ENCODE measurements at places on chromosomes 1 and 21.

- no peak for DNase-seq
Measured at GRCh38 chr1:7989762-7990428, 28.4 kb downstream of the PARK7 start.

- no peak for DNase-seq
Measured at GRCh38 chr1:233086961-233087881, 136.8 kb downstream of the NTPCR start.

- no peak for DNase-seq
Measured at GRCh38 chr1:199151634-199152425, 513.0 kb downstream of the PTPRC start.

DNA sequence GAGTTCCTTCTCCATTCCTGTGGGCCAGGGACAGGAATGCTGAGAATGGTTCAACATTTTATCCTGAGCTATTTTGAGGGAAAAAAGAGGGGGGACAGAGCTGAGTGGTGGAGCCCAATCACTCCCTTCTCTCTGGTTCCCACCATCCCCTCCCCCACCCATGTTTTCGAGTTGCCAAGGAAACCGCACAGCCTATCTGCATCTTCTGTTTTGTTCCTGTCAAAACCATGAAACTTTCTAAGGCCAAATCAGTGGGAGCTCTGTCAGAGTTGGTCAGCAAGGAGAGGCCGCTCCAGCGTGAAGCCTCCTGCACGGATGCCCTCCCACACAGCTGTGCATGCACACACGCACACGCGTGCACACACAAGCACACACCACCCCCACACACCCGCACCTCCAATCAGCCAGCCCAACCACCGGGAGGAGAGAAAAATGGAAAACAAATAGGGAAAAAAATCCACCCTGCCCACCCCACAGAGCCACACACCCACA, 54.5 kb upstream of the ATP2B4 start:
- DNase-seq: no peak

- peak; percentile 89 for DNase-seq
Measured at GRCh38 chr1:219927956-219928790, at the start of gene SLC30A10. TSS of gene SLC30A10 (minus strand) at chr1:219928557. CDS start at chr1:219928440, 117 bp downstream.

DNA sequence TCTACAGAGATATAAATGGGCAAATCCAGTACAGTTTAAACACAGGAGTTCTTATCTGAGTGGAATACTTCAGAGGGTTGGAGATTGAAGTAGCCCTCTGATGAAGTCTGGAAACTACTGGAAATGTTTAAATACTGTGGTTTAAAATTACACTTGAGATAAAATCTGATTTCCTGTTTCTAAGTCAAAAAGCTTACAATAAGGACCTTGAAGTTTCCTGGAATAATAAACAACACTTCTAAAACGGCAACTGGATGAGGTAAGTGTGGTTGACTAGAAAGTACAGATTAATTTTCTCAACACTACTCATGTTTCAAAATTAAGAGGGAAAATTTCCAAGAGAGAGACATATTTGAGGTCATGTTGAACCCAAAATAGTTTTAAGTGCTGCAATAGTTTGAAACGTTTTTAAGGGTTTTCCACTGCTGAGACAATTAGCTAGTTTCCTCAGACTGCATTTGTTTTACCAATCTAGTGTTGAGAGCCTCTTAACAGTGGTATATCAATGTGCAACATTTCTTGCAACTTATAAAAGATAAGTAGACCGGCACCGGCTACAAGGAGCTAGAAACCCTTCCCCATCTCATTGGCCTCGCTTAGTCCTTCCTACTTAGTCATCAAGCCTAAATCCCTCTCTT, 27.4 kb downstream of the KCNA3 start:
- DNase-seq: no peak

GRCh38 chr1:59249396-59250137, 47.3 kb upstream of the FGGY start:
- DNase-seq: no peak

DNA sequence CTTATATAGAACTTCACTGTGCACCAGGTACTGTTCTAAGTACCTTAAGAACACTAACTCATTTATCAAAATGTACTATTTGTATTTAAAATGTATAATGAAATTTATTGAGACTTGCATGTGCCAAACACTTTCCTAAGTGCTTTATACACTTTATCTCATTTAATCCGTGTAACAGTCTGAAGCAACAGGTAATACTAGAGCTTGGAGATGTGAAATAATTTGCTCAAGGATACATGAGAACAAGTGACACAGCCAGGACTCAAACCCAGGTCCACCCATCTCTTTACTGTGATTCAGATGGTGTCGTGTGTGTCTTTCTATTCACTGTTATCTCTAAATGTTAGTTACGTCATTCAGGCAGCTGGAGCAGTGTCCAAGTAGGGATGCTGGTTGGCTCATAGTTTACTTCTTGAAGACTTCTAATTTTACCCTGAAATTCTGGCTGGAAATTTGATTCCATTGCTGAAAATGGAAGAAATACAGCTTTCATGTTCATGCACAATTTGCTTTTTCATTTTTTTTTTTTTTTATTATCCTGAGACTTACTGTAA, 169.7 kb upstream of the UBE2U start:
- no peak for DNase-seq

DNA sequence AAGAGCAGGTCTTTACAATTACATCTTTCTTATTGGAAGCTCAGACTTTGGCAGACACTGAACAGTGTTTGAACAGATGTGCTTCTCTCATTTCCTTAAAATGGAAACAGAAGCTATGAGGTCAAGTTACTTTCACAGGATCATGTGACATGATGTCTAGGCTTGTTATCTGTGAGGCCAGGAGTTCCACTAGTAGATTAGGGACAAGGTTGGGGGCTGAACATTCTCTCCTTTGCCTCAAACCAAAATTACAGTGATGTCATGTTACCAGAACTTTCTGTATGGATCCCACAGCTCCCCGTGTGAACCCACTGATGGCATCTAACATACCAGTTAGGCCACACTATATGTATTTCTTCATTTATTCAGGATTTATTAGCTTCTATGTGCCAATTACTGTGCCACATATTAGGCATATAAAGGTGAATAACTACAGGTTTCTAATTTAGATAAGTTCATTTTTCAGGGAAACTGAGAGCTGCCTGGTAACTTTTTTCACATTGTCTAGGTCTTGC, 6.0 kb downstream of the DYNLT5 start:
- no peak for DNase-seq

- no peak for DNase-seq
Measured at GRCh38 chr1:210342986-210343780, 14.5 kb downstream of the HHAT start.

GRCh38 chr1:174769961-174770549, 229.7 kb upstream of the CACYBP start:
- no peak for DNase-seq

DNA sequence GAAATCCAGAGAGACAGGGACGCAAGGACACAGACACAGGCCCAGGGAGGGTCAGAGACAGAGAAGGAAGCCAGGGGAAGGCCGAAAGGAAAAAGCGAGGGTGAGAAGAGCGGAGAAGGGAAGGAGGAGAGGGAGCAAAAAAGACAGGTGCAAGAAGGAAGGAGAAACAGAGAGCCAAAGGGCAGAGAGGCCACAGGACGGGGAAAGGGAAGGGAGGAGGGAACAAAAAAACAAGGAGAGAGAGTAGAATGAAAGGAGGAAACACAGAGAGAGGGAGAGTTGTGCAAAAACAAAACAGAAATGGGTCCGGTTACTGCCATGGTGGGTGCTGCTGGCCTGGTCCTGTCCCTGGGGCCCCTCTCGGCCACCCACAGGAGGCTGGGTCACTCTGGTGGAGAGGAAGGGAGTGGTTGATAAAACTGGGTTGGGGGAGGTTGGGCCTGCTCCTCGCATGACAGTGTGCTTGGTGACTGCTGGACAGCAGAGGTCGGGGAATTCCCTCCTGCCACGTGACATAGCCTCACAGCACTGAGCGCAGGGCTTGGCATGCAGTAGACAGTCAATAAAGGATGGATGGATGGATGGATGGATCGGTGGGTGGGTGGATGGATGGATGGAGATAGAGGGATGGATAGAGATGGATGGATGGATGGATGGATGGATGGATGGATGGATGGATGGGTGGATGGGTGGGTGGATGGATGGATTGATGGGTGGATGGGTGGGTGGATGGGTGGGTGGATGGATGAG, 64.8 kb downstream of the RAP1GAP start:
- no peak for DNase-seq

GRCh38 chr1:201229771-201230635, 39.4 kb downstream of the IGFN1 start:
- peak; percentile 14 for DNase-seq

DNA sequence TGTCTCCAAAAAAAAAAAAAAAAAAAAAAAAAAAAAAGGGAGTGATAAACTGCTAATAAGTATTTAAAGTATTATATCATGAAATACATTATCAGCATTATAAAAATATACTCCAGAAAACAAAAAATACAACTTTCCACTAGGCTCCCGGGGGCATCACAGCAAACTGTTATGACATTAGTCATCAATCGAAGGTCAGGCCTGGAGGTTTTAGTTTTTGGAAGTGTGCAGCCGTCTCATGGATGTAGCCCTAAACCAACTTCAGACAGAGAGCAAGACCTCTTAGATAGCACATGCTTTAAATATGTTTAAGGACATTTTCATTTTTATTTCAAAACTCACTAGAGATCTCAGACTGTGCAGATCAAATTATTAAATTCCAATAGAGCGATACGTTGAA, 106.3 kb downstream of the RERE start:
- no peak for DNase-seq

- DNase-seq: no peak
Measured at GRCh38 chr1:93699049-93699384, 17.4 kb upstream of the BCAR3 start.

- no peak for DNase-seq
Measured at GRCh38 chr1:32989160-32990050, 24.8 kb upstream of the RNF19B start.

DNA sequence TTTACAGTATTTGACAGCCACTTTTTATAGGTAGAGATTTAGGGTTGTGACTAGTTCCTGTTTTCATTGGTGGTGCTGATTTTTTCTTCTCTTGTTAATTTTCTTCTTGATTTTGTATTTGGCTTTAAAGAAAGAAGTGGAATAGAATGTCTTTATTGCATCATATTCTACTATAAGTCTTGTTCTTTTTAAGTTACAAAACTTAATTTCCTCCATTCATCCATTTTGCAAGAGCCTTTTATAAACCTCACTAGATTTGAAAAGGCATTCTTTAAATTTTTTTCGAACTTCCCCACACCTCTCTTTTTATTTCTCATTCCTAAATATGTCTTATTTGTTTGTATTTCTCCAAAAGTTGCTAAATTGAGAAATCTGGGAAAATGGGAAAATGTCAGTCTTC, 1368.6 kb upstream of the ADGRL4 start:
- no peak for DNase-seq

GRCh38 chr1:185479796-185480195, 162.8 kb upstream of the IVNS1ABP start:
- DNase-seq: peak; percentile 69

- no peak for DNase-seq
Measured at GRCh38 chr1:205294175-205294917, 27.2 kb downstream of the NUAK2 start.

DNA sequence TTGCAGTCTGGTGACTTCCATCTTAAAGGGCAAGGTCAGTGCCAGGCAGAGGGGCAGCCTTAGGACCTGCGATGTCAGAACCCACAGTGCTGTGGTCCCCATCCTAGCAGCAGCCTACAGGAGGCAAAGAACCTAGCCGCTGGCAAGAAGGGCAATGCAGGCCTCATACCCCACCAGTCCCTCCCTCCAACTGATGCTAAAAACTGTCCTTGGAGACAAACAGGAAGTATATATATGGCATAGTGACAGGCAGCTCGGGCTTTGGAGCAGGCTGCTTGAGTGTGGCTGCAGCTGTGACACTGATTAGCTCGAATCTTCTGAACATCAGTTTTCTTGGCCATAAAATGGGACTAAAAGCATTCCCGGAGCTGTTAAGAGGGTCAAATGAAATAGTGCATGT, 156.0 kb upstream of the VAMP3 start:
- DNase-seq: no peak

GRCh38 chr1:173241528-173242347, 34.6 kb upstream of the TNFSF4 start:
- DNase-seq: no peak

DNA sequence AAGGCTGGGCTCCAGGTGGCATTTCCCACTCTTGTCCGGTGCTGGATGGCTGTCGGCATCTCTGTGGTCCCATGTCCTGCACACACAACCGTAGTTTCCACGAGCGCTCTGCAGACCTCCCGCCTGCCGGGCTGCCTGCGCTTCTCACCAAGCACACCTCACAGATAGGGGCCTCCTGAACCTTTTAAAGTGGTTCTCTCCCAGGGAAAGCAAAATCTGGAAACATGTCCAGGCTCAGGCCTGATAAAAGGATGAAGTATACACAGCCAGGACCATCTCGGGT, 46.2 kb downstream of the CAPN9 start:
- peak; percentile 24 for DNase-seq

DNA sequence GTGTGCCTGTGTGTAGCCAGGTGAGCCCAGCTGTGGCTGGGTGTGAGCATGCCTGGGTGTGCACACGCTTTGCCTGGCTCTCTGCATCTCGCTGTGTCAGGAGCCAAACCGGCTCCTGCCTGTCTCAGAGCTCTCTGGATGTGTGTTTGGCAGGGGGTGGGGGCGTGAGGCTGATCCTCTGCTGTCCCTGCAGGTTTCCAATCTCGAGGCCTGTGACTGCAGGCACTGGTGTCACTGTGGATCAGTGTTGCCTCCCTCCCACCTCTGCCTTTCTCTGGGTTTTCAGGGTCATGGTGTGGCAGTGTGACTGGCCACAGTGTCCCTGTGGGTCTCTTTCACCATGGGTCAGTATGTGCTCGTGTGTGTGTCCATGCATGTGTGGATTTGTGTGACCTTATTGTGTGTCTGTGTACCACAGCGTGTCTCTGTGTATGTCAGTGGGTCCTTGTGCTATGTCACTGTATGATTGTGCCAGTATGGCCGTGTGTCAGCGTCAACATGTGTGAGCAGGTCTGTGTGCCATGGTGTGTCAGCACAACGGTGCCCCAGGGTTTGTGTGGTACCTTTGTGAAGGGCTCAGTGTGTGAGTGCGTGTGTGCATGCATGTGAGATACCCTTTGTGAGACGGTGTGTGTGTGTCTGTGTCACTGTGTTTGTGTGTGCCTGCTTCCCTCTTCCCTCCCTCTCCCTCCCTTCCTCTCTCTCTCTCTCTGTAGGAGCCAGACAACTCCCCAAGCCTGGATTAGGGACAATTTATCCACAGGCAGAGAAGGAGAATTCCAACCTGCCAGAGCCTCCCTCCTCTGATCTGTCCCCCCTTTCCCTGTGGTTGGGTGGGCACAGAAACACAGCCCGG, 43.4 kb downstream of the AHDC1 start:
- DNase-seq: no peak

- DNase-seq: peak; percentile 59
Measured at GRCh38 chr1:239952348-239953308, 139.1 kb upstream of the FMN2 start.

- no peak for DNase-seq
Measured at GRCh38 chr1:3892748-3893147, 7.3 kb downstream of the C1orf174 start.

- DNase-seq: no peak
Measured at GRCh38 chr1:94165843-94166242, 44.9 kb upstream of the ABCA4 start.

- no peak for DNase-seq
Measured at GRCh38 chr1:58487002-58487401, 59.5 kb downstream of the OMA1 start.
